Right renal pelvis (tissue), 4 donors: ENCODE measurements at places on chromosomes 4 and X. TPM values are rescaled to one million over a fixed set of nuclear protein-coding genes. Genes with fewer than 3 reads are reported as not detected.

GRCh38 chr4:123598331-123598730, 201.7 kb downstream of the SPRY1 start:
- DNase-seq = no peak

GRCh38 chrX:107738768-107739167, 36.8 kb downstream of the TSC22D3 start:
- no peak for DNase-seq

GRCh38 chr4:83172371-83172770, 57.8 kb upstream of the PLAC8 start:
- no peak for DNase-seq

- no peak for DNase-seq
Observed at GRCh38 chr4:1361431-1361830, 14.4 kb downstream of the UVSSA start.

DNA sequence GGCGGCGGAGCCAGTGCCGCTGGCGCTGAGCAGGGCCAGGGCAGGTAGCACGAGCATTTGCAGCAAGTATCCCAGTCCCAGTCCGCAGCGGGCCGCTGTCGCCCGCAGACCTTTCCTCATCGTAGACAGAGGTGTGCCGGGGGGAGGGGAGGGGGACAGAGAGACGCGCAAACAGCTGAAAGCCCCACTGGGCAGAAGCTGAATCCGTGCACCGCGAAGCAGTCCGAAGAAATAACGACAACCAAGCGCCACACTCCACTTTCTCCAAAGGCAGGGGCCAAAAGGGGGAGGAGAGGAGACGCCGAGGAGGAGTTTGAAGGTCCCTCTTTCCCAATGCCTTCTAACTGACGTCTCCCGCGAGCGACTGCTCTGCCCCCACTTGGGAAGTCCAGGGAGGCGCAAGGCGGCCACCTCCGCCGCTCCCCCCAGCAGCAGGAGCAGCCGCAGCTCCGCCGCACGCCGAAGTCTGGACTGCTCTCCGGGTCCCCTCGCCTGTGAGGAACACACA, at the start of gene UNC5C:
Gene UNC5C (minus strand): TSS at position 236 of the 508 bp plus-strand sequence.
- DNase-seq = peak; percentile 83

DNA sequence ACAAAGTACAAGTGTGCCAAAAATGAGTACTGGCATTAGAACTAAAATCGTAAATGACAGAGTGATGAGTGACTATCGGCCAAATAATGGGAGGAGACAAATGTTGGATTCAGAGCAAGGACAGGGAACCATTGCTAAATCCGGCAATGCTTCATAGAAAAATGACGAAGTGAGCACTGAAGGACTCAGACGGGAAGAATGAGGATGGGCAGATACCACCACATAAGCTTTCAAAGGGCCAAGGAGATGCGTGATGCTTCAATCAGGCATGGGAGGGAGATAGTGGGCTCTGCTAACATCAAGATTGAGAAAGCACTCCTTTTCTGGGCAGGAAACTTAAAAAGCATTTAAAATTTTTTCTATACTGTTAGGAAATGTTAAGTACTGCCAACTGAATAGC, 21.6 kb downstream of the RBBP7 start:
- no peak for DNase-seq

DNA sequence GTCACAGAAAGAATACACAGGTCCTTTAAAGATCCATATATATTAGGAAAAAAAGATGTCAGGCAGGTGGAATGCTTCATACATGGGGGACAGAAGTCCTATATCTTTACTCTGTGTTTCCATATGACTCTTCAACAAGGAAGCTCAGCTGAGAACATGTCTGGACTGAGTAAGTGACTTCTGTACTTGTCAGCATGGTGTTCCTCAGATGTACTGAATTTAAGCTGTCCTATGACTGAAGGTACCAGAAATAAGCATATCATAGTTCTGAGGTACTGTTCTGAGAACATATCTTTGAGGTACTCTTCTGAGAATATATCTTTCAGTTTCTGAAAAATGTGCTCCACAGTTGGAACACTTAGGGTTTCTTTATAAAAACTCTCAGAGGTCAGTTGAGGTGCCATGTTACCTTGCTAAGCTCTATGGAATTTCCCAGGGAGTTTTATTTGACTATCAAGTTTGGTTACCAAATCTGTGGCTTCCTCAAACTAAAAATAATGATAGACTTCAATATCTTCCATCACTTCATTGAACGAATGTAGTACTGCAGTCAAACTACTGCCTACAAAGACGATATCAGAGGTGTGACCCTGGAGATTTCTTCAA, 597.2 kb upstream of the GNPDA2 start:
- DNase-seq = no peak

DNA sequence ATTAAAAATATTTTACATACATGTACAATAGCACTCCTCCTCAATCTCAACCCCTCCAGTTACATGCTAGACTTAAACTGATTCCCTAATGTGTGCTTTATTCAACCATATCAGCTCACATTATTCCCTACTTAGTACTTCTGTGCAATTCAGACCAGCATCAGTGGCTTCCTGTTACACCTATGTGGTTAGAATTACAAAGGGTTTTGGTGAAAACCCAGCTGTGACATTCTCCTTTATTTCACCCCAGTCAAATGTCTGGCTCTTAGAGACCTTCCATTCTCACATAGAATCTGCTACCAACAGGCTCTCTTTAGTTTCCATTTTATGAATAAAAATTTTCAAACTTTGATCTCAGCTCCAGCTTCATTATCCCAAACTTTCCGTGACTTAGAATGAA, 85.2 kb upstream of the SLC7A11 start:
- DNase-seq = no peak

DNA sequence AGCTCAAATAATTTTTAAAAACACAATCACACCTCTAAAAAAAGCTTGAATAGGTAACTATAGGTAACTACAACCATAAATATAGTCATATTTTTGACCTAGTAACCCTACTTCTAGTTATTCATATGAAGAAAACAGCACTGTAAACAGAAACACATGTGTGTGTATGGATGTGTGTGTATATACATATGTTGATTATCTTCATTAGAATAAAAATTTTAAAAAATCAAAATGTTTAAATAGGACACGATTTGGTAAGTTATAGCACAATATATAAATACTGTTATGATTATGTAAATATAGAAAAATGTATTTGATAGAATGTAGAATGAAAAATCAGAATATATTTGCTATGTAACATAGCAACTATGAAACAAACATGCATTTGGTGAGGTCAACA, 258.1 kb upstream of the GK2 start:
- no peak for DNase-seq

DNA sequence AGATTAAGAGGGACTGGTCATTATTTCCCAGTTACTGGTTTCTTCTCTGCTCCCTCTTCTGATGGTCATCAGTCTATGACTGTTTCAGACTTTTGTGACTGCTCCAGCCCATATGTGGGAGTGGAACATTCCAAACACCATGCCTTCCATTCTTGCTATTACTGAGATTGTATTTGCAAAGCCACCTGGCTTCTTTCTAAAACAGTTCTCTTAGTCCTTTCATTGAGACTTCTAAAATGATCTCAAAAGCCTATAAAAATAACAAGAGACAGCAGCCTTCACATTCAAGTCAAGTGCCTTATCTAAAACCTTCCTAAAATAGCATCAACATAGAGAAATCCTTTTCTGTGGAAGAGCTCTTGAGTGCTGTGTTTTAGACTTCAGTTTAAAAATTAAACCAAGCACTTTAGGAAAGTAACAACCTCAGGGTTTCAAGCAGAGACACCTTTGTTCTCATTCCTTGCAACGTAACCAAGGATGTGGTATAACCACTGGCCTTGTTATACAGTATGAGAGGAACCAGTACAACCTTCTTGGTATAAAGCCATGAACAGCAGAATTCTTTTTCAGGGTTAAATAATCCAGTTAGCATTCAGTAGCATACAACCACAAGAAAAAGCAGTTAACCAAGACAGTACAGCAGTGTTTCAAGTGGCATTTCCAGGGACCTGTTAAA, 97.1 kb downstream of the NFKB1 start:
- DNase-seq = no peak

- no peak for DNase-seq
Observed at GRCh38 chr4:76535603-76536372, 100.8 kb downstream of the SHROOM3 start.

DNA sequence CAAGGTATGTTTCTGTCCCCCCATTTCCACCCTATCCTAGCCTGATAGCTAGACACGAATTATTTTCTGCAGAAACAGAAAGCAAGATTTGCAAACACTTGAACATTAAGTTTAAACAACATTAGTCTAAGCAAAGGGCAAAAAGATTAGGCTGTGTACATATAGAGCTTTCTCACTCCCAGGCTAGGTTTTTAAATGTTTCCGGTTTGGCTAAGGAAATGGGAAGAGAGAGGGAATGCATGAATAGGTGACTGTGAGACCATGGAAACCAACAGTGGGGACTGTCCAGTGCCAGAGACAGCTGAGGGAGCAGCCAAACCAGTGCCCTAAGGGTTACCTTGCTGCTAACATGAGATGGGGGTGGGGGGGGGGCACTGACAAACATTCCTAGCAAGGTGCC, 242.7 kb downstream of the SCFD2 start:
- no peak for DNase-seq

- no peak for DNase-seq
Observed at GRCh38 chrX:65127842-65128241, 151.6 kb upstream of the ZC4H2 start.

DNA sequence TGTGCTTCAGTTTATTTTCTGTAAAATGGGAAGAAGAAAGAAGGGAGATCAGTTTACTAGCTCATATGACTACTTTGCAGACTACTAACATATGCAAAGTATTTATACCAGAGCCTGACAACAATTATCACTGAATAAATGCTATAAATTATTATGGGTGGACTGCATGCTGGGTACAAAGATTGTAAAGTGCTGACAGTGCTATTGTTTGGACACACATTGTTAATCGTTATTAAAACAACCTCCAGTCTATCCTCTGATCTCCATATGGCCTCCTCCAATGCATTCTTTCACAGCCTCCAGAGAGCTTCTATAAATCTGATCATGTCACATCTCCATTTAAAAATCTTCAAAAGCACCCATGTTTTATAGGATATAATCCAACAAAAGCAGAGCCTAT, 90.1 kb upstream of the HS3ST1 start:
- no peak for DNase-seq

DNA sequence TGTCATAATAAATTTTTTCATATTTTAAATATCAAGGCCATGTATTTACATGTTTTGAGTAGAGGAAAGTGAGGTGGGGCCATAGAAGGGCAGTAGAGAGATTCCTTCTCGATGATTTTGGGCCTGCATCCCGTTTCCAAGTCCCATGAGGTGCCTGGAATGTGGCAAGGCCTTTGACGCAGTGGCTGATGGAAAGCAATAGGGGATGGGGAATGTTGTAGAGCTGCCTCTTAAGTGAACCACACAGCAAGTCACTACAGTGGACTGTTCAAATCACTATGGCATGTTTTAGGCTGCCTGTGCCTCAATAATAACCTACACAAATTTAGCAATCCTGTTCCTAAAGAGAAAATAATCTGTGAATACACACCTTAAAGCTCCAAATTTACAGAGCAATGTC, 48.3 kb downstream of the ANXA5 start:
- no peak for DNase-seq

- no peak for DNase-seq
Observed at GRCh38 chr4:24235618-24236017, 345.8 kb upstream of the PPARGC1A start.

GRCh38 chr4:107931775-107932321, 499 bp downstream of the CYP2U1 start:
- no peak for DNase-seq

- no peak for DNase-seq
Observed at GRCh38 chr4:40305328-40306170, 29.6 kb upstream of the CHRNA9 start.

DNA sequence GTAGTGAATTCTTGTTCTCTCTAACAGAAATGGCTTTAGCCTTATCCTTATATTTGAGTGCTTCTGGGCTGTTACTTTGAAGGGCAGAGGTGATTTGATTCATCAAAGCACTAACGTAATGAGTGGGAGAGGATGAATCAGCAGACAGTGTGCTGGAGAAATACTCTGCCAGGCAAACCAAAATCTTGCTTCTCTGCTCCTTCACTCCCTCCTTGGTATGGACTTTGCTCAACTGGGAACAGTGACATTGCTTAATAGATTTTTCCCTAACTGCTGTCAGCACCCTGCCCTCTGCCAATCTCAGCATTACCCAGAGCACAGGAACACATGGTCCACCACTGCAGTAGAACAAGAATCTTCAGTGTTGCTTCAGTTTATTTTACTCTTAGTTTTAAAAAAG, 56.0 kb downstream of the PDLIM5 start:
- no peak for DNase-seq

DNA sequence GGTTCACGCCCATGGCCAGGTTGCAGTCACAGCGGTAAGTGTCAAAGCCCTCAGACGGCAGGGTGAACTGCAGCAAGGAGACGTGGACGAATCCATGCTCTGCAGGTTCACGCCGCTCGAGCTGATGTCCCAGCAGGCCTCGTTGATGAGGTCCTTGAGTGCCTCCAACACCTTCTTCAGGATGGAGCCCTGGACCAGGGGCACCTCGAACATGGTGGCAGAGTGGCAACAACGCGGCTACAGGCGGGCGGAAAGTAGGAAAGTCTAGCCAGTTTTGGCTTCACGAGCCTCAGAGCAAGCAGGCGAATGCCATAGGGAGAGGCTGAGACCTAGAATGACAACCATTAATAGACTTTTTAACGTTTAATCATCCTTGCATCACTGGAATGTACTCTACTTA, 485.9 kb downstream of the ZNF674 start:
- no peak for DNase-seq

DNA sequence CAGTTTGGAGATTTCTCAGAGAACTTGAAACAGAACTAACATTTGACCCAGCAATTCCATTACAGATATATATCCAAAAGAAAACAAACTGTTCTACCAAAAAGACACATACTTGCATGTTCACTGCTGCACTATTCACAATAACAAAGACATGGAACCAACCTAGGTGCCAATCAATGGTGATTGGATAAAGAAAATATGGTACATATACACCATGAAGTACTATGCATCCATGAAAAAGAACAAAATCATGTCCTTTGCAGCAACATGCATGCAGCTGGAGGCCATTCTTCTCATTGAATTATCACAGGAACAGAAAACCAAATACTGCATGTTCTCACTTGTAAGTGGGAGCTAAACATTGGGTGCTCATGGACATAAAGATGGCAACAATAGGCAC, 47.6 kb upstream of the LNX1 start:
- DNase-seq = no peak

DNA sequence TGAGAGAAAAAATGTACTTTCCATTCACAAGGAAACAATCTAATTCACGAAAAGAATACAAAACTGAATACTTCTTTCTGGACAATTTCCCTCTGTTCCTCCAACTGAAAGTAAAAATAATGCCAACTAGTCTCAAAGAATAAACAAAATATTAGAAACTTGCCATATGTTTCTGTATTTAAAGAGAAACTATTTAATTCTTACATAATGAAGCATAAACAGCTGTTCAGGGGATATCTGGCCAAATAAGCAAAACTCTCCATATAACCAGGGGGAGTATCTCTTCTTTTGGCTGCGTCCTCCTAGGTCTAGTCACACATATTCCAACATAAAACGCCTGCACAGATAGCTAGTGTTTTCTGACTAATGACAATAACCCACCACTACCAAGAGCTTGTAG, 805 bp downstream of the GATB start:
- DNase-seq = no peak

Gene RAB40A
- polyA plus RNA-seq = 2.7 TPM

Gene NXT2
- 22.6 TPM for polyA plus RNA-seq

Gene SYP
- 1.7 TPM for polyA plus RNA-seq

Gene C4orf50
- 0.01 TPM for polyA plus RNA-seq

Gene APELA
- 7.0 TPM for polyA plus RNA-seq
